Stimulated activated CD8-positive, alpha-beta memory T cell treated with anti-CD3 and anti-CD28 coated beads, Interleukin-15, amount 100 ng/mL, for 1 hour (primary cell): ENCODE measurements at places on chromosomes 2 and 18.

GRCh38 chr18:54794823-54795222, 33.5 kb upstream of the RAB27B start:
- DNase-seq = no peak

DNA sequence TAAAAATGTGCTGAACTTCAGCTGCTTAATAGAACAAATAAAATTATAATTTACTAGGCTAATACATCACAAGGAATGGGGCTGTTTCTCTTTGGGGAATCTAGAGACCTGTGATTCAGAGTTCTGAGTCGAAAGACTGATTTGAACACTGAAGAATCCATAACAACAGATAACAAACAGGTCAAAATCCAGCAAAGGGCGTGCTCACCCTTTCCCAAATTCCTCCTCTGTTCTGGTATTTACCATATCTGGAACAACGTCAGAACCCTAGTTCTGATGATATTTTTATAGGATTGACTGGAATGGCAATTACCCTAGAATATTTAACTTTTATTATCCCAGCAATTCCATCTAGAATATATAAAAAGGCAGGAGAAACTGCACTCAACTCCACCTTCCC, 66.0 kb upstream of the ITGA6 start:
- no peak for DNase-seq

DNA sequence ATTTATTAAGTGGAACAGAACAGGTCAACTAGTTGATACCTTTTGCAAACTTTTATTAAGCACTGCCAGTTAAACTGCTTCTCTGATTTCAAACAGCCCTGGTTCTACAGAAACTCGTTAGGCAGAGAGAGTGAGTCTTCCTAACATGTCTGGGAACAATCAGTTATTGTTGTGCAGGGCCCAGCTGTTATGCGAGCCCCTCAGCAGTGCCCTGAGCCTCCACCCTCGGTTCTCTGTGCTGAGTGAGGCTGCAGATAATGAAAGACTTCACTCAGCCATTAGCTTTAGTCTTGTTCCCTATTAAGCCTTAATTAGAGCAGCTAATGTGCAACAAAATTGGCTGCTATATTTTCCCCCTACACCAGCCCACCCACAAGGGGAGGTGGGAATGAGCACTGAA, 39.6 kb downstream of the KCTD18 start:
- no peak for DNase-seq

DNA sequence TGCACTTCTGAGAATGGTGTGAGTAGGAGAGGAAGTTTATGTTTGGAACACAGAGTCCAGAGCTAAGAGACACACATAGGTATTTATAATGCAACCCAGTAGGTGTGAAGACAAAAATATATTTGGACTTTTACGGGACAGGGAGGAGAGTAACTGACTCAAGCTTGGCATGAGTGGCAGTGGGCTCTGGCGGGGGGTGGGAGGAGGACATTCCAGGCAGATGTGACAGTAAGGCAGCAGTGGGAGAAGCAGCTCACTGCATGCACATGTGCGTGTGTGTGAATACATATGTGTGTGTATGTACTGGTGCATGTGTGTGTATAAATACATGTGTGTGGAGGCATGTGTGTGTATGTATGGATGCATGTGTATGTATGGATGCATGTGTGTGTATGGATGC, 51.4 kb downstream of the DCDC2C start:
- DNase-seq = no peak
